ENCODE measurements at places on chromosomes 3 and 15.

- DNase-seq, result no peak
Observed at GRCh38 chr3:117995842-117996437, 1038.7 kb downstream of the IGSF11 start.

GRCh38 chr3:94069194-94069813 lies 6.4 kb downstream of the NSUN3 start:
- no peak for DNase-seq

DNA sequence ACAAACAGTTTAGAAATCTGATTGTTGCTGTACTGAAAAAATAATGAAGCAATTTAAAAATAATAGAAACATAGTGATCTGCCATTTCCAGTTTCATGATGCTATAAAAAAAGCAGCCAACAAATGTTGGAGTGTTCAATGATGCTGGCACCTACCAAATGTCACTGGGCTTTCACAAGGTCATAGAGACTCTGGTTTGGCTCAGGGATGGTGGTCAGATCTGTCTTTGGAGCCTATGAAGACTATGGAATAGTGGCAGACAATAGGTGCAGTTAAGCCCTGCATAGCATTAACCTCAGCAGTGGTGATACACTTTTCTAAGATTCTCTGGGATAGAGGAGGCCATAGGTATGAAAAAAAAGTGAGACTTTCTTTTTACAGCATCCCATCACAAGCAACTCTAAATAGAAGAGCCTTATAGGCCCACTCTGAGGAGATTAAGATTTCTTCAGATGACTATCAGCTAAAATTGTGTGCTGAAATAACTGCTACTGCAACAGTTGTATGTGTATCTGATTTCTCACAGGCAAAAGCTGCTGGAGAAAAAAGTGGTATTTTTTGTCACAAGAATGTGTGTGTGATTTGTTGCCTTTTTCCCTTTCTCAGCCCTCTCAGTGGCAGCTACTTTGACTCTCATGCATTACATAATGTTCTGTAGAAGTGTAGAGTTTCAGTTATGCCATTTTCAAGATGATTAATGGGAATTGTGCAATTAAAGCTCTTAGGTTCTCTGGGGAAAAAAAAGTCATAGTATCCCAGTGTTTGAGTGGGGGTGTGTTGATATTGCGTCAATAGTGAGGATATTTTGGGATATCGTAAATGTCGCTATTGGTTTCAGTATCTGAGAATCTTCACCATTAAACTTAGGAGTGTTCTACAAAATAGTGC lies 137.4 kb downstream of the MBNL1 start:
- no peak for DNase-seq

DNA sequence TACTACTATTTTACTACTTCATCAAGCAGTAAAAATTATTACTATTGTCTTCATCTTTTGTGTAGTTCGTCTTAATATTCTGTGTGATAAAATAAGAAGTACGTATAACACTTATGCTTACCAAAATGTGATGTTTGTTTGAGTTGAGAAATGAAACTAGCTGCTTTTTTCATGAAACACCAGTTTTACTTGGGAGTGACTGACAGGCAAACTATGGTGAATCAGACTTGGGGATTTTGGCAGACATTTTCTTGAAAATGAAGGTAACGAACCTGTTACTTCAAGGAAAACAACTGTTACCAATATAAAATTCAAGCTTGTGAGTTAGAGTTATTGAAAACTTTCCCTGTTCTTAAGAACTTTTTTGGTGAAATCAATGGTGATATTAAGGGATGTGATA lies 10.3 kb downstream of the U2SURP start:
- peak; percentile 8 for DNase-seq

GRCh38 chr3:124999897-125000435 lies 55.8 kb downstream of the HEG1 start:
- no peak for DNase-seq

GRCh38 chr3:146881356-146881755 lies 276.2 kb upstream of the PLSCR5 start:
- no peak for DNase-seq

GRCh38 chr15:77573802-77574201 lies 58.9 kb downstream of the LINGO1 start:
- no peak for DNase-seq

DNA sequence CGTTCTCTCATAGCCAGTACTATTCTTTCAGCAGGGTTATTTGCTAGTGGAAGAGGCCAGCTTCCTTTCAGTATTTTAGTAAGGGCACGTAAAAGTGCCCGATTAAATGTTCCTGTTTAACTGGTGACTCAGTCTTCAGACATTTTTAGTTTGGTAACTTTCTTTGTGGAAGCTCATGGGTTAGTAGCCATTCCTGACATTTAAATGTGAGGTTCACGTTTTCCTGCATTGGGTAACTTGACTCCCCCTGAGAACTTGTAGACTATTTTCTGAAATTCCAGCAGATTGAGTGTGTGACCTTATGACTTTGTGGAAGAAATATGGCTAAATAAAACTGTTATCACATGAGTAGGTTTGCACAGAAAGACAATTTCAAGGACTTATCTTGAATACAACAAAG lies 16.9 kb downstream of the ABHD2 start:
- no peak for DNase-seq
